ENCODE measurements at places on chromosomes 3 and 15.
A peak's percentile ranks its signal among the peaks of the same experiment; 100 is the strongest.

- H3K4me3 ChIP-seq = no peak overlapping the region
- H3K27ac ChIP-seq = peak overlapping the region; percentile 53
- peaks cover 21% of the 10 kb centered on the region for H3K36me3 ChIP-seq
- H3K4me1 ChIP-seq = peaks cover 38% of the 10 kb centered on the region
- H3K27me3 ChIP-seq = no peaks in the 10 kb centered on the region
These were observed 13.2 kb downstream of the SMAD6 start for GRCh38 chr15:66715181-66715624.

DNA sequence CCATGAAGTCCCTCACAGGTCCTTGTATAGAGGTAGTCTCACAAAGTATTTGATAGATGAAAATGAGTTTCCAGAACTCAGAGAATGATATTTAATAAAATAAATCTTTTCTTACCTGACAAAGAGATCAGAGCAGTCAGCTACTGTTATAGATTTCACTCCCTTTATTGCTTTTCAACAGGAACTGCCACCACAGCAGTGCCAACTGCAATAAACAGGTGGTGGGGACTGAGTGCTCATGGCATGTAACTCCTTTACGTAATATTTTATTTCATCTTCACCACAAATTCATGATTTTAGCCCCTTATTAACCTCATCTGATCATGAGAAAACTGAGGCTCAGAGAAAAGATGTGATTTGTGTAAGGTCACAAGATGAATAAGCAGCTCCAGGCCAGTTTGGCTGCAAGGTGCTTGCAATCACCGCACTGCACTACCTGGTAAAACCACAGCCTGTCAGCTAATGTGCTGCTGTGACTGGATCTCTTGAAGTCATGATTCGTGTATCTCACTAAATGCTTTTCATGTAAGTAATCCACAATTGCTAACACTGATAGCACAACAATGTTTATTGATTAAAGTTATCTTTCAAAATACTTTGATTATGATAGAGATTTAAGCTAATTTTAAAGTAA is 78.8 kb downstream of the WNT5A start:
- DNase-seq = no peak
- H3K27ac ChIP-seq = no peak overlapping the region
- H3K27me3 ChIP-seq = no peaks in the 10 kb centered on the region
- peaks cover 25% of the 10 kb centered on the region for H3K4me1 ChIP-seq

- DNase-seq = no peak
- no peak overlapping the region for H3K27ac ChIP-seq
- no peaks in the 10 kb centered on the region for H3K27me3 ChIP-seq
- H3K4me1 ChIP-seq = peaks cover 8% of the 10 kb centered on the region
- H3K36me3 ChIP-seq = no peaks in the 10 kb centered on the region
- no peak overlapping the region for H3K4me3 ChIP-seq
These were observed 202.7 kb upstream of the LRIG1 start for GRCh38 chr3:66703501-66703900.

GRCh38 chr15:82305621-82306048 is 43.0 kb downstream of the SAXO2 start:
- DNase-seq = peak; percentile 80
- peaks cover 5% of the 10 kb centered on the region for H3K4me1 ChIP-seq
- H3K27me3 ChIP-seq = peaks cover 6% of the 10 kb centered on the region
- H3K36me3 ChIP-seq = peaks cover 3% of the 10 kb centered on the region
- no peak overlapping the region for H3K27ac ChIP-seq

DNA sequence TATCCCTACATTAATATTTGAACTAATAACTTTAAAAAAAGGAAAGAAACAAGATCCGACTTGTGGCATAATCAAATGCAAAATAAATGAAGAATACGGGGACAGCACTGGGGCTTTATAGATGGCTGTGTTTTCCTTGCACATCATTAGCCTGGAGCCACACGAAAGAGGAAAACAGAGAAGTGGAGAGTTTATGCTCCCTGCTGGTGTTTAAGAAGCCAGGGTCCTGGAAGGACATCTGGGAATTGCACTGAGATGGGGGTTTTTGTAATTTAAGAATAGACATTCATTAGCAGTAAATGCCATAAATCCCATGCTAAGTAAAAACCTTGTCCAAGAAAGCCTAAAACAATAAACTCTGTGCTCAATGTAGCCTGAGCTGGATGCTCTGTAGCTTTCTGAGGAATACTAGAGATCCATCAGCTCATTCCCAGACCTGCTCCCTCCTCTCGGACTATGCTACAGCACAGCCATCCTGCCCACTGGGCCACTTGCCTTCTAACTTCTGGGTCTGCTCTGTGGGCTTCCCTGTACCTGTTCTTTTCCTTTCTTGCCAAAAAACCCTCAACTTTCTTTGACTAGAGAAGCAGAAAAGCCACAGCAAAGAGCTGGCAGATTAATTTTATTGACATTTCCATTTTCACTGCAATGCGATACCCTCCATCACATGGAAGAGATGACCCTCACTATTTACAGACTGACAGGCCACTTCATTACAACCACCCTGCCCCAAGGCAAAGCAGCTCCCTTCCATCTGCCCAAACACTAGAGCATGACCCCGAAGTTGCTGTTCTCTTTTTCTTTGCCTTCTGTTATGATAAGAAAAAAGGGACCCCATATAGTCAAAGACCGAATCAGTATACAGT is 62.3 kb downstream of the MEIS2 start:
- DNase-seq = no peak
- peaks cover 39% of the 10 kb centered on the region for H3K4me1 ChIP-seq
- H3K27me3 ChIP-seq = no peaks in the 10 kb centered on the region
- H3K27ac ChIP-seq = peak overlapping the region; percentile 70
- peaks cover 37% of the 10 kb centered on the region for H3K36me3 ChIP-seq

- H3K27me3 ChIP-seq = peaks cover 30% of the 10 kb centered on the region
- H3K36me3 ChIP-seq = no peaks in the 10 kb centered on the region
- H3K4me1 ChIP-seq = no peaks in the 10 kb centered on the region
- H3K27ac ChIP-seq = no peak overlapping the region
These were observed 47.3 kb downstream of the TMCO5A start for GRCh38 chr15:37981775-37982174.

- H3K27me3 ChIP-seq = peaks cover 30% of the 10 kb centered on the region
- H3K4me3 ChIP-seq = no peak overlapping the region
- no peaks in the 10 kb centered on the region for H3K36me3 ChIP-seq
- H3K27ac ChIP-seq = no peak overlapping the region
- no peak for DNase-seq
These were observed 232.6 kb downstream of the GAP43 start for GRCh38 chr3:115855911-115856310.

GRCh38 chr15:83064859-83065258 is 2.2 kb downstream of the BTBD1 start:
- no peaks in the 10 kb centered on the region for H3K36me3 ChIP-seq
- H3K27ac ChIP-seq = no peak overlapping the region
- peak overlapping the region; percentile 84 for H3K4me3 ChIP-seq
- H3K4me1 ChIP-seq = peaks cover 3% of the 10 kb centered on the region

DNA sequence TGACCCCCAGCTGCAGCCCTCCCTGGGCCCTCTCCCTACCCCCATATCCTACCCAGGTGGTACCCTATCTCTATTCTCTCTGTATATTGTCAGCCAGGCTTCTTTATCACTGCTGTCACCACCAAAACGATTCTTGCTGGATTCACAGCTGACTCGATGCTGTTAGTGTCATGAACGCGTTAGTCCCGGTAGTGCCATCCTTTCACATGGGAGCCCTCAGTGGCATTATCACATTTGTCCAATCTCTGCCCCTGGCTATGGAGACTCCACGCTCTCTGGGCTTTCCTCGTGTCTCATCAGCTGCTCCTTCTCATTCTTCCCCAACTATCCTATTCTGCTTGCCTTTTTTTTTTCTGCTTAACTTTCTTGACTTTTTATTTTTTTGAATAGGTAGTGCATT is 7.0 kb downstream of the SCAMP5 start:
- no peaks in the 10 kb centered on the region for H3K4me1 ChIP-seq
- H3K36me3 ChIP-seq = no peaks in the 10 kb centered on the region

DNA sequence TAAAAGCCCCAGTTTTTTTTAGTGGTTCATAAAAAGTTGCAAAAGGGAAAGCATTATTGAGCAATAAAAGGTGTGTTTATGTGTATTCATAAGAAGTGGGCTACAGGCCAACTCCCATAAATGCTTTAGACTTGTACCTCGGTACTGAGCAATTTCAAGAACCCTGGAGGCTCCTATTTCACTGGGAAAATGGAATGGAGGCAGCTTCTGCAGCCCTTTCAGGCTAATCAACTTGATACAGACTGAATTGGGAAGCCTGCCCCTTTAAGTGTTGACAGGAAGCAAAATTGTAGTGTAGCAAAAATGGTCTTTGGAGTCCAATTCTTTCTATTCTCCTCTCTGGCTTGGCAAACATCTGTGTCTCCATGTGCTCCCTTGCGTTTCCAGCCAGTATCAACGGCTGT is 118.8 kb downstream of the ECT2 start:
- H3K4me3 ChIP-seq = no peak overlapping the region
- DNase-seq = no peak
- no peak overlapping the region for H3K27ac ChIP-seq
- H3K27me3 ChIP-seq = peaks cover 8% of the 10 kb centered on the region

Data from osteocyte (in vitro differentiated cells).